ENCODE measurements at places on chromosomes 2 and 18. TPM values are rescaled to one million over a fixed set of nuclear protein-coding genes. Genes with fewer than 3 reads are reported as not detected.

CXCR4 gene
- total RNA-seq: 16.1 TPM

EFEMP1 gene
- 1,165 TPM for total RNA-seq

CD28 gene
- total RNA-seq: under 0.01 TPM

ALPG gene
- not detected for total RNA-seq

VAMP8 gene
- total RNA-seq: 1.7 TPM

LYPD1 gene
- total RNA-seq: 21.7 TPM

CRYBA2 gene
- total RNA-seq: not detected

RAX gene
- not detected for total RNA-seq

EMX1 gene
- not detected for total RNA-seq

HOXD12 gene
- not detected for total RNA-seq

VIL1 gene
- total RNA-seq: not detected

CEP192 gene
- total RNA-seq: 31.0 TPM

GTF3C2 gene
- total RNA-seq: 21.0 TPM

GPAT2 gene
- total RNA-seq: 5.8 TPM

Measured in aortic smooth muscle cell (primary cell).